ENCODE measurements at places on chromosomes 6 and 20.

DNA sequence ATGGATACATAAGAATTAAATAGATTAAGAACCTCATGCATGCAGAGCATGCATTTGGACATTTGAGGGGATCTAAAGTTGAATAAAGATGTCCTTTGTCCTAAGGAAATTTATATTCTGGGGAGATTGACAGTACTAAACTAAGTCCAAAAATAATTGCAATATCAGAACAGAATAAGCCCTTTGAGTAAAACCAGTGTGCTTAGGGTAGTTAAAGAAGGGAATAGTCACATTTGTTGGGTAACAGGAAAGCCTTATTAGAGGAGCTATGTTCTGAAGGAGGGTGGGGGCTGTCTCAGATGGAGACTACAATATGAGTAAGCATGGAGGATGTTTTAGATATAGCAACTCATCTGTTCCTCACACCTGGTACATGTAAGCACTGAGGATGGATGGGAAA is 35.8 kb downstream of the CDC5L start:
- DNase-seq = no peak
- H3K27me3 ChIP-seq = no peaks in the 10 kb centered on the region
- no peaks in the 10 kb centered on the region for H3K4me1 ChIP-seq
- peaks cover 93% of the 10 kb centered on the region for H3K36me3 ChIP-seq
- H3K4me3 ChIP-seq = no peak overlapping the region

DNA sequence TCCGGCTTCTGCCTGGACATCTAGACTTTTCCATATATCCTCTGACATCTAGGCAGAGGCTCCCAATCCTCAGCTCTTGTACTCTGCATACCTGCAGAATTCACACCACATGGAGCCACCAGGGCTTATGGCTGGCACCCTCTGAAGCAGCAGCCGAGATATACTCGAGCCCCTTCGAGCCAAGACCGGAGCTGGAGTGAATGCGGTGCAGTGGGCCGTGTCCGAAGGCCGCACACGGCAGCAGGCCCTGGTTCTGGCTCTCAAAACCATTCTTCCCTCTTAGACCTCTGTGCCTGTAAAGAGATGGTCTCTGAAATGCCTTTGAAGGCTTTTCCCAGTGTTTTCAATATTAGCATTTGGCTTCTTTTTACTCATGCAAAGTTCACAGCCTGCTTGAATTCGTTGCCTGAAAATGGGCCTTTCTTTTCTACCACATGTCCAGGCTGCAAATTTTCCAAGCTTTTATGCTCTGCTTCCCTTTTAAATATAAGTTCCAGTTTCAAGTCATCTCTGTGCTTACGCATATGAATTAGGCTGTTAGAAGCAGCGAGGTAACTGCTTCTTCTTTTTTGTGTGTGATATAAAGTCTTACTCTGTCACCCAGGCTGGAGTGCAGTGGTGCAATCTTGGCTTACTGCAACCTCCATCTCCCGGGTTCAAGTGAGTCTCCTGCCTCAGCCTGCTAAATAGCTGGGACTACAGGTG is 3.8 kb upstream of the SIRPB1 start:
- peaks cover 19% of the 10 kb centered on the region for H3K4me1 ChIP-seq
- H3K27me3 ChIP-seq = no peaks in the 10 kb centered on the region
- no peak for DNase-seq
- H3K36me3 ChIP-seq = no peaks in the 10 kb centered on the region

DNA sequence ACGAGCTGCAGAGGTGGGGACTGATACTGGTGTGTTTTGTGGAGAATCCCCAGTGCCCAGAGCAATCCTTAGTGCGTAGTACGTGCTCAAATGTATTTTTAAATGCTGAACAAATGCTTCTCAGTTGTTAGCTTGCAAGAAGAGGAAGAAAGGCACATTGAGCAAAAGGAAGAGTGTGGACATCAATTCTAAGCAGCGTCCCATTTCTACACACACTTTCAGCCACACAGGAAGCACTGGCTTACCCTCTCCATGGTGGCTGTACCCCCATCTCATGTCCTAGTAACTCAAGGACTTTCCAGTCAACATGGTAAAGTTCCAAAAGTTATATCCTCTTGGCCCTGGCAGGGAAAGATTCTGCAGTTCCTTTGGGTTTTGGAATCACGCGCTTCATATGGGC is 98.8 kb upstream of the NXT1 start:
- peaks cover 14% of the 10 kb centered on the region for H3K4me1 ChIP-seq
- H3K27ac ChIP-seq = no peak overlapping the region
- no peak overlapping the region for H3K4me3 ChIP-seq
- no peak for DNase-seq
- H3K36me3 ChIP-seq = no peaks in the 10 kb centered on the region

GRCh38 chr6:10478187-10479040 is 42.7 kb upstream of the GCNT2 start:
- H3K4me1 ChIP-seq = no peaks in the 10 kb centered on the region
- no peak overlapping the region for H3K4me3 ChIP-seq
- no peak overlapping the region for H3K27ac ChIP-seq
- DNase-seq = no peak
- H3K27me3 ChIP-seq = peaks cover 5% of the 10 kb centered on the region

- H3K27me3 ChIP-seq = no peaks in the 10 kb centered on the region
- H3K36me3 ChIP-seq = peaks cover 40% of the 10 kb centered on the region
- H3K27ac ChIP-seq = no peak overlapping the region
- H3K4me3 ChIP-seq = no peak overlapping the region
Measured at GRCh38 chr20:41497186-41497895, 120.8 kb downstream of the CHD6 start.
